ENCODE measurements at places on chromosomes 2 and 18.

DNA sequence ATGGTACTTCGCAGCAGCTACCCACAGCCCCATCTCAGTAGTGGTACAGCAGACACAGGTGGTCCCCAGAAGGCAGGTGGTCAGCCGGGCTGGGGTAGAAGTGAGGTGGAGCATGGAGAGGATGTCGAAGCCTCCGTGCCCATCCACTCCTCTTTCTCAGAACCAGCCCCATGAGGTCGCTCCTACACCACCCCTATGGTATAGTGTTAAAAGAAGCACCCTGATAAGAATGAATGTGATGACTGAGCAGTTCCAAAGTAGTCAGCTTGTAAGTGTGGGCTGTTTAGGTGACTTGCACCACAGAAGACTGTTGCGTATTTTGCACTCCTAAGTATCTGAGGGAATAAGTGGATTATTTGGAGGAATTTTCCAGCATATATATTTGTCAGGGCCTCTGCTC, 111.3 kb downstream of the WDSUB1 start:
- no peak for DNase-seq

DNA sequence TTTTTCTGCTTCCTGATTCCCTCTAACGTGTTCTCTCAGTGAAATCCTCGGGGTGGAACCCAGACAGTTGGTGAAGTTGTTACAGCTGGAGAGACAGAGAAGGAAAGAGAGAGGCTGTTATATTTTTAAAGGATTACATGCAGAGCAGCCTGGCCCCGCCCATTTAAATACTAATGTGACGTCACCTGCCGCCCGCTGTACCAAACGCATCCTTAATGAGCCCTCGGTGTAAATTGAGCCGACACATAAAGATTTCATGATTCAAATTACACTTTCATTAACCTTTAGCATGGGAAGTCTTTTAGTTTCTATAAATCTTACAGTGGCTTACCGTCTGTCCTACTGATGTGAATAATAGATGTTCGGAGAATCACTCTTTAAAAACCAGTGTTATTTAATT, 164.0 kb upstream of the SIX3 start:
- DNase-seq = no peak

- no peak for DNase-seq
Measured at GRCh38 chr2:232235716-232236115, 142.8 kb upstream of the ALPP start.

DNA sequence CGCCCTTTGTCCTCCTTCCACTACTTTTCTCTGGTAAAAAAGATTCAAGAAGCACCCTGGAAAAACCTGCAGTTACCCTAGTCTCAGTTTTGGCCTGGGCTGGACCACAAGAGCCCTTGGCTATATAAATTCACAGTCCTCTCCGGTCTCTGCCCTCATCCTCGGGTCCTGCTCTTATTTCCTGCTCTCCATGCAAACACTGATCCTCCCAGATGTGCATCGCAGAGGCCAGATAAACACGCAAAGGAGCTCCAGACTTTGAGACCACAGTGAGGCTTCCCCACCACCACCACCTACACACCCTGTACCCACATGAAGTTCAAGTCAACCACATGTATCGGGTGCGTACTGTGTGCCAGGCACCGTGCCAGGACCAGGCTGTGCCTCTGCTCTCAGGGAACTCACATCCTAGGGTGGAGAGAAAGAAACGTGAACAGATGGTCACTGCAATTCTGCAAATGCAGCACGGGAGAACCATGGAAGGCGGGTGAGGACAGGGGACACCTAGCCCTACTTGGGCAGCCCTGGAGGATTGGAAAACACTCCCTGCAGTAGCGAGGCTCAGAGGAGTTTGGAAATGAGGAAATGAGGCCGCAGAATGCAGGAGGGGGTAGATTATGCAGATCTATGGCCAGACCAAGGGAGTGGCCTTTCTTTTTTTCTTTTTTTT, 7.4 kb downstream of the CTDSP1 start:
- no peak for DNase-seq

DNA sequence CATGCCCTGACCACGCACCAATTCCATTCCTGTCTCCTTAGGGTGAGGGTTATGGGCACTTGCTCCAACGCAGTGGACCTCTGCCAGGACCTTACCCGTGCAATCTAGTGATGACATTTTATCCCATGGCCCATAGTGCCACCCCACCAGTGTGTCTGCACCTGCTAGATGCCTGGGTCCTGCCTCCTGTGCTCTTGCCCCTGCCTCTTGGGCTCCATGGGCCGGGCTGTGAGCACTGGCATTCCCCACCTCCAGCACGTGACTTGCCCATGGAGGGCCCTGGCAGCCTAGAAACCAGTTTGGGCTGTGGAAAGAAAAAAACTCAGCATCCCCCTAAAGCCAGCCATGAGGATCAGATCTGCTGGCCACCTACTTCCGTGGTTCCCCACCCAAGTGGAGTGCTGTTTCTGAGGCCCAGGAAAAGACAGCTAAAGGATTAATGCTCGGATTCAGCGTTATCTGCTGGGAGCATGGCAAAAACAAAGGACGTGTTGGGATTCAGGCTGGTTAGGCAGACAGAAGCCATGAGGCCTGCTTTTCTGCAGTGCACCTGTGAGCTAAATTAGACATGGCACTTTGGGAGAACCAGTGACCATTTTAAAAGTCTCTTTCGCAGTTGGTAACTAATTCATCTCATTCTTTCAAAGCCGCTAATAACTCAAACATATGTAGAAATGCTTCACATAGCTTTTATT, 129.2 kb downstream of the ALPK2 start:
- DNase-seq = no peak

GRCh38 chr18:31105733-31106132, 3.5 kb upstream of the DSC2 start:
- DNase-seq = no peak

DNA sequence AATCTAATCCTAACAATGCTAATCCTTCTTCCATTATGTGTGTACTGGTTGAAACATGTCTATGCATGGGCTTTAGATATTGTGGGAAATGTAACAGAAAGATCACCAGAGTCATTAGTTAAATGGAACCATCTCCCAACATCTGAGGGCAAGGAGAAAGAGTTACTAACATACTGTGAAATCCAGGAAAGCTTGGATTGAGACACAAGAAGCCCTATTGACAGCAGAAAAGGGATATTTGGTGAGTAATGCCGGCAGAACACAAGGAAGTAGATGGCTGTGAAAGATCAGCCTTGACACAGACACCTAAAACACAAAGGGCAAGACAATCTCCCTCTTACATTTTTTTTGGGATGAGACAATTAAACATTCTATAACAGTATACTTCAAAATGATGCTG, 28.5 kb upstream of the LAMA1 start:
- no peak for DNase-seq

DNA sequence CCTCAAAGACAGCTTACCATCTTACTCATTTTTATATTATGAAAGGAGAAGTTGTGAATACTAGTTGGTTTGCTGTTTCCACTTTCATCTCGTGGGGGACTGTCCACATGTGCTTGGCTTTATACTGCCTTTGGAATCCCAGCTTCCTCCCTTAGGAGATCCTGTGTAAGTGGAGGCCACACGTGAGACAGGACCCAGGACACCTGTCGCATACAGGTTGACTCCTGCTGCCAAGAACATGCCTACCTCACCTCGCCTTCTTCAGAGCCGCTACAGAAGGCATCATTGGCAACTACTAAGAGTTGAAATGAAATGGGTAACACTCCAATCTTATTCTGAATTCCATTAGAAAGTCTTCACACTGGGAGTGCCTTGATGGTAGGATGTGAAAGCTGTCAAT, 69.3 kb downstream of the PPP4R1 start:
- no peak for DNase-seq

DNA sequence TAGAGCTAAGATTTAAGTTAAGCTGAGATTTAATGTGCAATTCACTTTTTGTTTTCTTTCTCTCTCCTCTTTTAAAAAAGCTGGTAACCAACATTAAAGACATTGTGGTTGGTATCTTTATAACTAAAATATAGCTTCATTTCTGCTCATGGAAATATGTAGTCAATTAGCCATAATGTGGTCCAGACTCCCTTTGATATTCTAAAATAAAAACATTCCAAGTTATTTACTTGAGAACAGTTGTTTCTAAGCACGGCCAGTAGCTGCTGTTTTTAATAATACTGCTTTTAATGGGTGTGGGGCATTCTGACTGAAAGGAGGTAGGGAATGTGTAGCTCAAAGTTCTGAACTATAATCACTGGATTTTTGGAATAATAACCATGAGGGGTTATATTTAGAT, 183.3 kb upstream of the FBXO11 start:
- DNase-seq = no peak

GRCh38 chr18:26089293-26090129, 902 bp downstream of the SS18 start:
- DNase-seq = no peak

GRCh38 chr2:135785032-135785431, 43.4 kb downstream of the UBXN4 start:
- no peak for DNase-seq

GRCh38 chr18:61551586-61551985, 218.4 kb downstream of the CDH20 start:
- no peak for DNase-seq

GRCh38 chr2:135744760-135745314, 3.2 kb downstream of the UBXN4 start:
- no peak for DNase-seq

- no peak for DNase-seq
Measured at GRCh38 chr2:122523981-122524380, 768.5 kb downstream of the TSN start.

GRCh38 chr18:58687871-58688308, 16.6 kb downstream of the MALT1 start:
- DNase-seq = peak; percentile 25

DNA sequence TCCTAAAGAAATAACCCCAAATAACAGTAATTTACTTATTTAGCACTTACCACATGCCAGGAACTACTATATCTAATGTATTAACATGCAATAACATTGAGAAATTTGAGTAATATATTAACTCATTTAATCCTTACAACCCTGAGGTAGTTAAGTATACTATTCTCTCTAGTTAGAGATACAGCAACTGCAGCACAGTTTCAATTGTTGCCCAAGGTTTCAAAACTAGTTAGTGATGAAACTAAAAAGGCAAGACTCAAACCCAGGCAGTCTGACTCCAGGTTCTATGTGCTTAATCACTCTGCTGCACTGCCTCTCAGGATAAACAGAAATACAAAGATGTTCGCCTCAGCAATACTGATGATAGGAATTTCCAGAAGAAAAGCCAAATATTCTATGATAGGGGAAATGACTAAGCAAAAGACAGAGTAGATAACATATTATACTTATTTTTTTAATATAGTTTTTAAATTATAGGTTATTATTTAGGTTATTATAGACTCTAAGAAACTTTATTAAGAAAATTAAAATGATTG, 88.0 kb downstream of the SS18 start:
- DNase-seq = no peak

- no peak for DNase-seq
Measured at GRCh38 chr2:76298041-76298440, 587.3 kb upstream of the GCFC2 start.

DNA sequence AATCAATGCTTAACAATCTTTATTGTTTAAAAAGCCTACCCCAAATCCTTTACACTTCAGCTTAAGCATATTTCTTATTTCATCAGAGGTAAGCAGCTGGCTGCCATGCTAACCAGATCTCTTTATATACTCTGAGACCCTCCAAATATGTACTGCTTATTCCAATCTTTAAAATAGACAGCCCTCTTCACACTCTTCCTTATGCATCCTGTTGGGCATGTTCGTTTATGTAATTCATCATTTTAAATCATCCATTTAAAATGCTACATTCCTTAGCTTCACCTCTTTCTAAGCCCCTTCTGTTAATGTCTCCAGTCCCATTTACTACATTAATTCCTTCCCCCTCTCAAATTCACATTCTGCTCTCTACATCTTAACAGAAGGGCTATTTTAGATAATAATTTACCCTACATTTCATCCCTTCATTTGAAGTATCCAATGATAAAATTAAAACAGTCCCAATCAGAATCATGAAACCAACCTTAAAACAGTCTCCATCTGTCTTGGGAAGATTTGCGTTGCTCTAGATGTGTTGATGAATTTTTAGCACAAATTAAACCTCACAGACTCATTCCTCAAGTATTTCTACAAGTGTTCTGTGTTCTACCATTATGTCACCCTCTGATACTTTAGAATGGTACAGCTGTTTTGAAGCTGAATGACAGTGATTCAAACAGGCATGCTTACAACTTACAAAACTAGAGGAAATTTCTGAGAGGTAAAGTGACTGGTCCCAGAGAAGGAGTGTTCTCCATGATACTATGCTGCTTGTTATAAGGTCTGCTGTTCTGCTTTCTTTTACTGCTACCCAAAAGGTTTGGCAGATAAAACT, 59.1 kb downstream of the ZNF385B start:
- DNase-seq = no peak

DNA sequence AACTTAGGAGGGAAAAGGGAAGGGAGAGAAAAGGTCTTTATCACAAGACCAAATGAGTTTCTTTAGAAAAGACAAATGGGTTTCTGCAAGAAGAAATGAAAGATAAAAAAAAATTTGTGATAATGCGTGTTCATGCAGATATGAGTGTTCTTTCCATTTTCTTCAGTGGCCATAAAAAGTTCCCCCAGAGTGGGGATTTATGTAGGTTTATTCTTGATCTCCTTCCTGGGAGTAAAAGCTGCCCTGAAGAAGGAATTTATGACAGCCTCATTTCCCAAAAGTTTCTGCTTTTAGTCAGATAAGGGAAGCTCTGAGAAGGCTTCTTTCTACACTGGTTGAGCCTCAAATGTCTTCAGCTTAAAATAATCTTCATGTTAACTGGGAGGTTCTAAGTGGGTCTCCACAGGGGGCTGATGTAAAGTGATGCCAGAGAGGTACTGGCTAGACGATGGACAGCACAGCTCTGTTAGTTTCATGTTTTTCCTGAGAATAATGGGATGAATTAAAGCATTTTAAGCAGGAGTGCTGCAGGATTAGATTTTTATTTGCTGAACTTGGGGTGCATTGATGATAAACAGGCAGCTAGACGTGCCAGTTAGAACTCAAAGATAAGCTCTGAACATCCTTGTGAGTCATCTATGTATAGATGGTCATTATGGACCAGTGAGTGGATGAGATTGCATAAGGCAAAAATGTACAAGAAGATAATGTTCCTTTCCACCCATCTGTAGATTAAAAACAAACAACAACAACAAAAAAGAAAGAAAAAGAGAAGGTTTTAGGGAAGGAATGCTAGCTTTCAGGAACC, 99.4 kb upstream of the MSH2 start:
- no peak for DNase-seq

DNA sequence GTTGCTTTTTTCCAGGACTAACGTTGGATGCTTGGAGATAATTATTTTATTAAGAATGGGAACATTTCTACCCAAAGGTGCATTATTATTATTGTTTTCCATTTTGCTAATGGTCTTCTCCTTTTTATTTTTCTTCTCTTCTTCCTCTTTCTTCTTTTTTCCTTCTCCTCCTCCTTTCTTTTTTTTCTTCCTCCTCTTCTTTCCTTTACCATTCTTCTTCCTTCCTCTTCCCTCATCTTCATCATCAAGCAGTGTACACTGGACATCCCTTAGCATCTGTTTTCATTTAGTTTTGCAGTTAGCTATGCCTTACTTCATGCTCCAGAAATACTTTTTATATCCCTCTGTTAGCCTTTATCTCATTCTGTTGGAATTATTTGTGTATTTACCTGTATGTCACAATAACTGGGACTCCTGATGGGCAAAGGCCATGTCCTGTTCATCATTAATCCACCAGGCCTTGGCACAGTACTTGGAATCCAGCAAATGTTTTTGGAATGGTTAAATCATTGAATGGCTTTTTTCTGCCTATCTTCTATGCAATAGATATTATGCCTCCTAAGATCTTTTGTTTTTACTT, 162.7 kb downstream of the CAMKMT start:
- DNase-seq = no peak

GRCh38 chr2:136117909-136118818, at the start of gene CXCR4:
CXCR4 (minus strand) TSS chr2:136118149; CDS start chr2:136118060, 89 bp downstream.
- peak; percentile 57 for DNase-seq
